ENCODE measurements at places on chromosomes 7 and 10.

DNA sequence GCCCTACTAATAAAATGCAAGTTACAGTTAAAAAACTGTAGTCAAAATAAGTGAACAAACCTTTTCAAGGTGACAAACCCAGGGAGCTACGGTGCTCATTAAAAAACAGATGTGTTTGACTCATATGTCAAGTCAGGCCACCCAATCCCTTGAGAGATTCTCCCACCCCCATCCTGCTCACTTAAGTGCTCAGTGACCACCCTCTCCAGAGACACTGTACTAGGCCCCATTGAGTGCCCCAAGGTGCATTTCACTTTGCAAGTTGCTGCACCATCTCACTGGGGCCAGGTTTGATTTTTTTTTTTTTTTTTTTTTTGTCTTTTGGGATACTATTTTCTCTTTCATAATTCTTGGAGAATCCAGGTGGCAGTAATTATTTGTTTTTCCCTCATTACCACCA lies 1.9 kb downstream of the ERV3-1 start:
- DNase-seq, result no peak

GRCh38 chr10:119253433-119254174 lies 46.2 kb downstream of the GRK5 start:
- peak; percentile 21 for DNase-seq

GRCh38 chr10:28280652-28281051 lies 22.2 kb downstream of the MPP7 start:
- no peak for DNase-seq

DNA sequence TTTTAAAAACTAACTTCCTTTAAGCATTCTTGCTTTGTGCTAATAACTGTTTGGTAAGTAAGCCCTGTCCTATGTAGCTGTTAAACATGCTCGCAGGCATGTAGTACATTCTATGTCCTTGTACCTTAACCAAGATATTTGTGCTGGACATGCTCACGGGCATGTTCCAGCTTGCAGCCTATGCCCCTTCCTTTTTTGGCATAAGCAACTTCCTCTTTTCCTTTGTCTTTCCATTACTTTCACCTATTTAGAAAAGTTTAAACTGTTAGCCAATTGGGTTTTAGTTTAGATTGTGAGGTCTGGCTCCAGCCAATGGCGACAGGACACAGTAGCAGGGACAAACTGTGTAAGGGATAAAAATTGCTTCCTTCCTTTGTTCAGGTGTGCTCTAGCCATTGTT lies 14.4 kb upstream of the APBB1IP start:
- DNase-seq, result no peak

- DNase-seq, result no peak
These were observed 415 bp upstream of the CNNM1 start for GRCh38 chr10:99328579-99329303.

- DNase-seq, result no peak
These were observed 2.4 kb downstream of the ZNF3 start for GRCh38 chr7:100079024-100079560.

DNA sequence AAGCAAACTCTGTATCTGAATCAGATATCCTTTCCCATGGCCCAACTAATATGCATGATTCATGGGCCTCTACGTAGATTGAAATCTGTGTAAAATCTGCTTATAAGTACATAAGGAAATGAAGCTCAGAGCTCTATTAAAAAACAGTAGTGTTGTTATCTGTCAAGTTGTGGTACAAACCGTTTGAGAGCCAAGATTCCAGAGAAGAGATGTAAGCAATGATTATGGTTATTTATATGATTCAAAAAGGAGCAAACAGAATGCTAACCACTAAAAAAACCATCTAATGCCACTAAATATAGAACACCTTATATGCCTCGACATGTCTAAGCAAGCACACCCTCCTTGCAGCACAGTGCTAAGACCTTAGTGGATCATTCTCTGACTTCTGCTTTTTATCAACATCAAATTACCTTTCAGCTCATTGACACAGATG lies 26.6 kb downstream of the RPP38 start:
- DNase-seq, result no peak

DNA sequence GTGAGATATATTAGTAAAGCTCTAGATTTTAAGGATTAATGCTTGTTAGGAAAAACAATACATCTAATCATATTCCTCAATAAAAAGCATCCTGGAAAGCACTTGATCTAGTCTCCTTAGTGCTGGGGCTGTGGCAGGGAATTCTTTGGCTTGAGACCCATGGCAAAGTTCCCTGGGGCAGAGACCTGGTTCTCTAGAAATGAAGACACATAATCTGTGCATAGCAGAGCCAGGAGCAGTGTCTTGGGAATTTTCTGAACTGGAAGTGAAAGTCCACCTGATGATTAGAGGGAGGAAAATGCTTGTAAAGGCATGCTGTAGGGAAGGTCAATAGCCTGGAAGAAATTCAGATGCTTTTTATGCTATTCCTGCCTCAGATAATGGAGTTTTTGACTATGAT lies 247.4 kb downstream of the CDK14 start:
- peak; percentile 1 for DNase-seq

DNA sequence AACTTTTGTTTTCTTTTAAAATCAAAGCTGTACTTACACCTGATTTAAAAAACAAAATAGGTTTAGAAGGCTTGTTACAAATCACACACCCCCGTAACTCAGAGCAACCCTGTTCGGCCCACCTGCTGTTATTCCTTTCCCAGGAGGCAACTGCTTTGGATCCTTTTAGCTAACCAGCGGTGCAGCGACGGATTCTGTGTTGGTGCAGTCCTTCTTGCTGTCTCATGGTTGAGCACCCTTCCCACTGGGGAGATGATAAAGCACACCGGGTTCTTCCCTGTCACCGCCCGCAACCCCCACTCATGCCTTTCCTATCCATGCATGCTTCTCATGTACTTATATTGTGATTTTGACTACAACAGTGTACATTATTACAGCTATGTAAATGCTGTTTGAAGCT lies 24.8 kb upstream of the MKI67 start:
- no peak for DNase-seq

GRCh38 chr7:3041986-3042675 lies 1.5 kb downstream of the CARD11 start:
- DNase-seq, result no peak

- peak; percentile 7 for DNase-seq
These were observed 1.5 kb downstream of the FRAT1 start for GRCh38 chr10:97320480-97321031.

- no peak for DNase-seq
These were observed 150.4 kb downstream of the MAD1L1 start for GRCh38 chr7:2082139-2082998.

GRCh38 chr7:27031289-27032172 lies 64.3 kb downstream of the HOXA1 start:
- DNase-seq, result no peak

DNA sequence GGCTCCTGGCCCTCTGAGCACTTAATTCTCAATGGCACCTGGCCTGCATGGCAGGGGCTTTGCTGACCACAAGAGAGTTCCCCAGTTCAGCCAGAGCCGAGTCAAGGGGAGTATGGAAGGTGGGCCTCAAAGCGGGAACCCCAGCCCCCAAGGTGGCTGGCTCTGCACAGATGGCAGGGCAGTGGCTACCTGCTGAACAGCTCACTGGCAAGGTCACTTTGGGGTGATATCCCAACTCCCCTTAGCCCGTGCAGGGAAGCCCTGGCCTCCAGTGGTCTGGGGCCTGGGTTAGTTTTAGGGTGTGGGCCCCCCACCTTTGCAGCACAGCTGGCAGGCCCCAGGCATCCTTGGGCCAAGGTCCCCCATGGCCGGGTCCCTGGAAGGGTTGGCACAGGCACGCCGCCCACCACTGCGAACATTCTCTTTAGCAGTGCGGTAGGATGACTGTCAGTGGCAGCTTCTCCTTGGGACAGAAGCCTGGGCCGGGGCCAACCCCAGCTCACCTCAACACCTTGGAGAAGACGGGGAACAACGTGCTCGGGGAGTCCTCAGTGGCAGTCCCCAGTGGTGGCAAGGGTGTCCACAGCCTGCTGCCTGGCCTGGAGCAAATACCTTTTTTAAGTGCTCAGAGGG lies 36.8 kb downstream of the PPIF start:
- DNase-seq, result peak; percentile 3
